ENCODE measurements at places on chromosomes 5 and 9.

GRCh38 chr5:44178414-44178813 lies 210.8 kb downstream of the FGF10 start:
- DNase-seq = no peak

- no peak for DNase-seq
Observed at GRCh38 chr9:131691969-131692611, 47.8 kb downstream of the RAPGEF1 start.

GRCh38 chr5:147483961-147484707 lies 25.7 kb downstream of the DPYSL3 start:
- DNase-seq = no peak

DNA sequence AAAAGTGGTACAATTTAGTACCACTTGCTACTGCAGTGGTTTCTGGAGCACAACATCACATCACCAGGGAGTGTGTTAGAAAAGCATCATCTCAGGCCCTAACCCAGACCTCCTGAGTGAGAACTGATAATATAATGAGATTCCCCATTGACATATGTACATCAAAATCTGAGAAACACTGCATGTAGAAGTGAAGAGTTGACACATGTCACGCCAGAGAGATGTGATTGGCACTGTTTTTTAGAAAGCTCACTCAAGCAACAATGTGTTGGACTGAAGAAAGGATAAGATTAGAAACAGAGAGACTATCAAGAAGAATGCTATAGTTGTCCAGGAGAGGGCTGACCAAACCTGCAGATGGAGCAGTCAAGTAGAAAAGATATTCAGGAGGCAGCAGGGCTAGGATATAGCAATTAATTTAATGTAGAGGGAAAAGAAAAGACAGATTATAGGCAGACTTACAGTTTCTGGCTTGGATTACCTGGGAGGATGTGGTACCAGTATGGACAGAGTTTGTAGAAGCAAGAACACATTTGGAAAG lies 324.4 kb upstream of the ADAMTSL1 start:
- DNase-seq = no peak

DNA sequence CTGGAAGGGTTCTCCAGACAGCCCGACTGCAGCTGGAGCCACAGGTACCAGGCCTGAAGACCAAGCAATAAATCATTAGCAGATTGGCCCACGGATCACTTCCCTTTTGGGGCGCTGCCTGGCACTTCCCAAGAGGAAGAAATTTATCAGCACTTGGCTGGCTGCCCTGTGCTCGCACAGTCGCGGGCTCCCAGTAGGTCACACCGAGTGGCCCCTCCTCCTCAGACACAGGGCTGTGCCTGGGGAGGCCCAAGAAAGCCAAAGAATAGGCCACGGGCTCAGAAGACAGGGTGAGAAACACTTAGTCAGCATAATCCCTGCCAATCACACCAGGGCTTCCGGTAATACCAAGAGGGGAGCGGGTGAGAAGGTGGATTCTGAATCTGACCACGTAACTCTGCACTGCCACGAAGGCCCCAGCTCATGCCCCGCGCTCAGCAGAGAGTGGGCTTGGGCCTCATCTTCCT lies 115.7 kb upstream of the MSX2 start:
- DNase-seq = no peak

DNA sequence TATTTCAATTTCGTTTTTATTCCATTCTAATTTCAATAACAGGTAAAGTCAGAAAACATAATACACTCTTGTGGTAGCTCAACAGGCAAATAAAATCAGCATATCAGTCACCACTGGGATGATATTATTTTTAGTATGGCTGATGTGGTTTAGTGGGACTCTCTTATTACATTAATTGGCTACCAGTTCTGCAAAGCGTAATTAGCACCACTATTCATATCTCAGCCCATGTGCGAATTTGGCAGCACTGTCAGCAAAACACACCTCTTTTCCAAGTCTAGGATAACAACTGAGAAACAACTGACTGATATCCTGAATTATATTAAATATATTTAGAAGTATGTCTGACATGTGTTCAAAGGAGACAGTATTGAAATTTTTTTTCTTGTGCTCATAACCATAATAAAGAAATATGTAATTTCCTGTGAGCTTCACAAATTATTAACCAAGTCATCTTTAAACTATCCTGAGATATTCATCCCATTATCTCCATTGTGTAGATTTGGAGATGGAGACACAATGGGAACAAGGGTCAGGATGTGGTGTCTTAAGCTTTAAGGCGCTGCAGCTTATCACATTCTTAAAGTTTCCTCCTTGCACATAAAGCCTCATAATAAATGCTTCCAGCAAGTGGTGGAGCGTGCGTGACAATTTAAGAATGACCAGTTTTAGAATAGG lies 212.4 kb downstream of the TLE1 start:
- no peak for DNase-seq

- DNase-seq = no peak
Observed at GRCh38 chr5:176654856-176655255, 7.6 kb downstream of the TSPAN17 start.

DNA sequence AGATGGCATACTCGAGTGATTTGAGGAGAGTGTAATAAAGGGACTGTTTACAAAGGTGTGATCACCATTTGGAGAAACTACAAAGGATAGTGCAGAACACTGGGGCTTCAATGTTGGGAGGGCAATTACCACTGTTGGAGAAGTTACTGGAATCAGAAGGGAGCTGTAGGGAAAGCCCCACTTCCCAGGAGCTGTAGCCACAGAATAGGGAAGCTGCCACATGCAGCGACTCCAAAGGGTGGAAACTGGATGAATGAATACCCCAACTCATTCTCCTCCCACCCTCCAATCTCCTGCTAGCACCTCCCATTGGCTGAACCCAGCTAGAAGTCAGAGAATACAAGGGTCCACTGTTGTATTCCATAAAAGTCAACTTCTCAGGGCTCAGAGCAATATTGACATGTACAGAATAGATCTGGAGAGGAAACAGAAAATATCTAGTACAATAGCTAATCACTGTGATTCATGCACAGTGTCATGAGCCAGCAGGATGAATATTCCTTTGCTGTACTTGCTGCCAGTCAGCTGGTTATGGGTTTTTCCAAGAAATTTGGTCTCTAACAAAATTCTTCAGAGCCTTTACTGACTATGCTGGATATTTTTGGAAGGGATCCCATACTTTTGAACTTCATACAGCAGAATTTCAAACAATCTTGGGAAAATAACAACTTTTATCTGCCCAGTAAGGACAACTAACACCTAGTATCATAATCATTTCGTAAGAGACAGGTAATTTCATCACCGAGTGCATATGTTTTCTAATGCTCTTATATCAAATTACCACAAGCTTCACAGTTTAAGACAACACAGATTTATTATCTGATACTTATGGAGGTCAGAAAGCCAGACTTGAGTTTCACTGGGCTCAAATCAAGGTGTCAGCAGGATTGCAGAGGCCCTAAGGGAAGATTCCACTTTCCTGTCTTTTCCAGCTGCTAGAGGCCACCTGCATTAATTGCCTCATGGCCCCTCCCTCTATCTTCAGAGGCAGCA lies 39.6 kb downstream of the PDCD1LG2 start:
- DNase-seq = no peak

DNA sequence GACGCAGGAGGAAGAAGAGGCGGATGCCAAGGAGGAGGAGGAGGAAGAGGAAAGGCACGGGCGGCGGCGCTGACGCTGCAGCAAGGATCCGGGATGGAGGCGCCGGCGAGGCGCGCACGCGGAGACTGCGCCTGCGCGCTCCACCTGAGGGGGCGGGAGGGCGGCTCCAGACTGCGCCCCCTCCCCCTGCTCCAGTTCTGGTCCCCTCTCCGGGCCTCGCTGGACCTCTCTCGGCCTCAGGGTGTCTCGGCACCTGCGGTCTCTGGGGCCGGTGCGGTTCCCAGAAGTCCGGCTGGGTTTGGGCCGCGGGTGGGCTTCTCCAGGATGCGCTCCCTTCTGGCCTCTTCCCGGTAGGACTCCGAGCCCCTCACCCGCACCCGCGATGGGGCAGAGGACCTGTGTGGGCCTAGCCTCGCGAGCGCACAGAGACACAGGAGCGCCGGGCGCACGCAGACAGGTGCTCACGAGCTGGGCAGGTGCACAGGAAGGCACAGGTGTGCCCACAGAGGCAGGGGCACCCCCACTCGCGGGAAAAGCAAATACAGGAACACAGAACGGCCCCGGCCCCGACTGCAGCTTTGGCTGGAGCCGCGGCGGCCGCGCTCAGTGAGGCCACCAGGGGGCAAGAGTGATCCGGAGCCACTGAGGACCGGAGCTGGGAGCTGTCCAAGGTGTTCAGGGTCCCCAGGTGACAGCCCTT lies at the start of gene NPDC1:
Gene NPDC1 (minus strand): TSS at position 90 of the 700 bp plus-strand sequence. CDS start 188 bp downstream, outside the sequence.
- DNase-seq = peak; percentile 69

GRCh38 chr9:34383904-34384303 lies 7.2 kb upstream of the MYORG start:
- DNase-seq = no peak

- no peak for DNase-seq
Observed at GRCh38 chr5:10904862-10905432, 143.9 kb upstream of the DAP start.

DNA sequence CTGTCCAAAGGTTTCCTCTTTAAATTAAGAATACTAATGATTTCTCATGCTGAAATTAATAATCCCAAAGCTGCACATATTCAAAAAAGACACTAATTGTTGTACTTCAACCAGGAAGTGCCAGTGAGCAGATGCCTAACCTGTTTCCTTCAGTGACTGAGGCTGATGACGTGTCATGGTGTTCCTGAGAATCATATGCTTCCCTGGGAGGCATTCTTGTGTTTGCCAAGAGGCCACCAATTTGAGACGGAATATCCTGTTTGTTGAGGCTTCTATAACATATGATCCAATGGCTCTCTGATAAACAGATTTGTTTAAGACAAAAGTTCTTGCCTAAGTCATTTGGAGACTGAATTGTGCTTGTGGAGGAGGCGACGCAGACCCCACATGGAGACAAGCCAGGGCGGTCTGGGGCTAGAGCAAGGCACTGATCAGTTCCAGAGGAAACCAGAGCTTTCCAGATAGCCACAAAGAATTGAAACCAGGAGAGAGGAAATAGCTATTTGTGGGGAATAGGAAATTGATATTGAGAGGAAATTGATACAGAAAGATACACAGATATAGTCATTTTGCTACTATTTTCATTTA lies 66.4 kb upstream of the ZNF608 start:
- no peak for DNase-seq

DNA sequence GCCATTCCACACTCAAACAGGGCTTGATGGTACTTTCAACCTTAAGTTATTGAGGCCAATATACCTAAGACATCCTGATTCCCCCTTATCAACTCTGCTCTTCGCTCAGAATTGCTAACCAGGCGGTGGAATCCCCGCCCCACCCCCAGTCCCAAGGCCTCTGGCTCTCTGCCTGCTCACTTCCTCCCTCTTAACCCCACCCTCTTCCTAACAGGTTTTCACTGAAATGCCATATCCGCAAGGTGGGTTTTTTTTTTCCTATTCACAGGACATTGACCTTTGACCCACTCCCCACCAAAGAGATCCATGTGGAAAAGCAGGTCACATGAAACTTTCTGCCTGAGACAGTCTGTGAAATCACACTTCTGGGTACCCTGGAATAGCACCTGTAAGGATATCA lies 66.6 kb upstream of the IFNK start:
- no peak for DNase-seq

GRCh38 chr9:127521919-127522304 lies 70.6 kb downstream of the LRSAM1 start:
- no peak for DNase-seq

GRCh38 chr5:160009591-160009989 lies 651 bp downstream of the TTC1 start:
- DNase-seq = no peak

DNA sequence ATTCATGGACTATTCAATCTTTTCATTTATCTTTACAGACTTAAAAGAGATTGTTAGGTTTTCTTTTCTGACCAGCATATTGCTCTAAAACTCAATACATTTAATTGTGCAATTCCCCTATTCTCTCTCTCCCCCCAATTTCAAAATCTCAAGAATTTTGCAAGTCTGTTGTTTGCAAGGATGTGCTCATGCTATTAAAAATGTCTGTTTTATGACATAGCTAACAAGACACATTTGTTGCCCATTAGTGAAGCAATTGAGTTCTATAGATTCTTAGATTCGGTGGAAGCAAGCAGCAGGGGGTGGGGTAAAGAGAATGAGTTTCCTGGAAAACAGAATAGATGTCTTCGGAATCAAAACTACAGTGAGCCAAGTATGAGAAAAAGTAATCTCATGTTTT lies 8.5 kb upstream of the CSNK1A1 start:
- no peak for DNase-seq

- no peak for DNase-seq
Observed at GRCh38 chr9:27248702-27249101, 48.2 kb downstream of the EQTN start.

- DNase-seq = no peak
Observed at GRCh38 chr5:35031276-35031675, 16.5 kb downstream of the AGXT2 start.

DNA sequence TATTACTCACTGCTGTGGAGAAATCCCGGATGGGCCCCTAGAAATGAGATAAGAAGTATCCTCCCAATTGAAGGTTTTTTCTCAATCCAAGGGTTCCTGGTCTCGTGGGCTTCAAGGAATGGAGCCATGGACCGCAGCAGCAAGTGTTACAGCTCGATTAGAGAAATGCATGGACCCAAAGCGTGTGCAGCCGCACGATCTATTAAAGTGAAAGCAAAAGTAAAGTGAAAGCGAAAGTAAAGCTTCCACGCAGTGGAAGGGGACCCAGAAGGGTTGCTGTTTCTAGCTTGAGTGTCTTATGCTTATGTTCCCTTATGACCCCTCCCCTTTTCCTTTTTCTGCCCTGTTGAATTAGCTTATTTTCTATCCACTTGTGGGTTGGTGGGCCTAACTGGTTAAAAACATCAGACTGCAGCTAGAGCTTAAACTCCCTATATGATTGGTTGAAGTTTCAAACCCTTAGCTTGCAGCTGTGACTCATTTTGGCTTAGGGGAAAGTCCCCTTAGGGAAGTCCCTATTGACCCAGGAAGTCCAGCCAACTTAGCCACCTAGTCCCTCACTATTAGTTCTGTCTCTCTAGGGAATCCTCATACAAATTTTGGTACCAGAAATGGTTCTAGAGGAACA lies 1111.8 kb downstream of the TAF11L14 start:
- DNase-seq = peak; percentile 8

- no peak for DNase-seq
Observed at GRCh38 chr5:169301986-169302385, 1.0 kb upstream of the SLIT3 start.

- DNase-seq = no peak
Observed at GRCh38 chr9:8637626-8638025, 838.0 kb upstream of the DMAC1 start.

DNA sequence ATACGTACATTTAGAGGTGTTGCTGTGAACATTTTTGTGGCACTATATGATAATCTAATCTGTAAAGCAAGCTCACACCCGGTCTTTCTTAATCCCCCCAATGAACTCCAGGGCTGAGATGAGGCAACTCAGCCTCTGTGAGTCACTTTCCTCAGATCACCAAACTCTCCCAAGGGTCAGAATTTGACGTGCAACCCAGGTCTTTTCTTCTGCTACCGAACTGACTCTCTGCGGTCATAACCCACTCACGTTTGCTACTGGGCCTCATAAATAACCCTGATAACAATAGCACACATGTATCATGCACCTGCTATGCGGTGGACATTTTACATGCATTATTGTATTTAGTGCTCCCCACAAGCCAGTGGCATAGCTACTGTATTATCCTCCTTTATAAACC lies 153.1 kb downstream of the DROSHA start:
- no peak for DNase-seq
